ENCODE measurements at places on chromosomes 5 and 9. TPM values are rescaled to one million over a fixed set of nuclear protein-coding genes. Genes with fewer than 3 reads are reported as not detected.

DNA sequence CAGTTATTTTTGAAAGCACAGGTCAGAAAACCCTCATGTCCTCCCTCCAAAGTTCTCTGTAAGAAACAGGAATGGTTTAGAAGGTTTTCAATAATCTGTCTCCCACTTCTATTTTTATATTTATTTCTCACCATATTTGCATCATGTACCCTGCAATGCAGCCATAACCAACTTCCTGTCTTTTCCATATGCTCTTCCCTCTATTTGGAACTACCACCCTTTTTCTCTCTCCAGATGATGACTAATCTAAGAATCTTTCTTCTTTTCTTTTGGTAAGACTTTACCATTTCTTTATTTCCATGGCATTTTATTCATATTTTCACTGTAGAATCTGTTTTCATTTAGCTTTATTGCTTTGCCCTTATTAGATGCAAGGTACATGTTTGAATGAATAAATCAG is 33.9 kb downstream of the MAN2A1 start:
- no peak for DNase-seq

GRCh38 chr9:27505744-27506161 is 18.3 kb upstream of the IFNK start:
- peak; percentile 51 for DNase-seq

DNA sequence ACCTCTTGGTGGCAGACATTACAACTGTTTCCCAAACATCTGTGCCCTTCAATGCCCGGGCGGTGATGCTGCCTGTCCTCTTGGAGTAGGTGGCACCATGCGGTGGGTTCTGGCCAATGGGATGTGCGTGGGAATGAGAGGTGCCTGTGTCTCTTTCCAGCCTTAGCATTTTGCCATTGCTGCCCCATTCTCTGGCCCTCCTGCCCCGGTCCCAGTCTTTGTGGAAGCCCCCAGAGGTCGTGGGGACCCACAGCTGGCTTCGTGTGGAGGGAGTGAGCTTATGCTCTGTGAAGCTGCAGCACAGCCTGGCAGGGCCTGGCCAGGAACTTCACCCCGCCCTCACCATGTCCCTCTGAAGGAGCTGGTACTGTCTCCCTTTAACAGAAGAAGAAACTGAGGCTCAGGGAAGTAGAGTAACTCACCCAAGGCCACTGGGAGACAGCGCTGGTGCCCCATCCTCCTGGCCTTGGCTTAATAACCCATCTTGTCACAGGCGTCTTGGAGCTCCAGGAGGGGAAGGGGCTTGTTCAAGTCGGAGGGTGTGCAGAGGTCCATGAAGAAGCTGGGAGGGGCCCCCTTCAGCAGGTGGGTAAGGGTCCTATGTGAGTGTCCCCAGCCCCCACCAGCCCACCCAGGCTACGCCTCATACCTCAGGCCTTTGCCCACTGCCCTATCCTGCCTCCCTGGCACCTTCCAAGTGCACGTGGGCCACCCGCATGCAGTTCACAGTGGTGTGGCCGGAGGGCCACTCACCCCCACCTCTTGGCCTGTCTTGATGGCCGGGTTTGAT is 173.6 kb downstream of the GAPVD1 start:
- no peak for DNase-seq

GRCh38 chr5:177209610-177210009 is 76.0 kb downstream of the NSD1 start:
- DNase-seq = no peak

GRCh38 chr5:169270827-169271226 is 30.1 kb downstream of the SLIT3 start:
- DNase-seq = peak; percentile 26

DNA sequence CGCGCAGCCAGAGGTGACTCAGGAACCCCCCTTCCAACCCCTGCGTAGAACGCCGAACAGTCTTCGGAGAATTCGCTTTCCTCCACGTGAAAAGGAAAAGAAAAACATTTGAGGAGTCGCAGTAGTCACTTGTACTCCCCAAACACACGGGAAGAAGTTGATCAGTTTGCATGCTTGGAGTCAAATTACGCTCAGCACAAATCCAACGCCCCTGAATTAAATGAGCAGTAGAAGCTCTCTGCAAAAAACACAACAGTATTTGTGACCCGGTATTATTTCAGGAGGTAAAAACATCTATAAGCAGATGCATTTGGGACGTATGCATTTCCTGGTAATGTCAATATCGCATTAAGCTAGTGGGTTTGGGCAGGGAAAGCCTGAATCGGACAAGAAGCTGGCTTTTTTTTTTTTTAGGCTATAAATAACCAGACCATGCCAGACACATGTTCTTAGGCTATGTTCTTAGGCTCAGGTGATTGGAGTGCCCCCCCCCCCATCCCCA is 854 bp upstream of the ARL15 start:
- peak; percentile 47 for DNase-seq

DNA sequence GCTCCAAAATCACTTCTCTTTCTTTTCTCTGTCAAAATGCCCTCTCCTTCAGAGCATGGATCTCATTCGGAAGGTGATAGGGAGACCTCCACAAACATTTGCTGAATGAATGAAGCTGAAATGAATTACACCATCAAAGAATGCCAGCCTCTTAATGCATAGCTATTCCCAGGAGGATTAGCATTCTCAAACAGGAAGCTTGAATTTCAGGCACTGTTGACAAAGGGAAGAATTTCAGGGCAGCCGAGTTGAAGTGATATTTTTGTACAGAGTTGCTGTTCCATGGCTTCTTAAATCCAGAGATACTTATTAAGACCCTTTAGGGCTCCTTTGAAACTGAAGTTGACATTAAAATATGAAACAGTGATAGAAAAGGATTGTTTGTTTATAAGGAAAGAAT is 18.8 kb downstream of the HBEGF start:
- DNase-seq = no peak

JAKMIP2 gene
- total RNA-seq = not detected

SLC4A9 gene
- total RNA-seq = not detected

PCDHA11 gene
- total RNA-seq = 0.27 TPM
